ENCODE measurements at places on chromosomes 7 and 10. TPM values are rescaled to one million over a fixed set of nuclear protein-coding genes. Genes with fewer than 3 reads are reported as not detected.

- DNase-seq: no peak
Observed at GRCh38 chr7:52720856-52721255, 314.6 kb upstream of the POM121L12 start.

The ZNF655 gene
- 21.2 TPM for total RNA-seq

DNA sequence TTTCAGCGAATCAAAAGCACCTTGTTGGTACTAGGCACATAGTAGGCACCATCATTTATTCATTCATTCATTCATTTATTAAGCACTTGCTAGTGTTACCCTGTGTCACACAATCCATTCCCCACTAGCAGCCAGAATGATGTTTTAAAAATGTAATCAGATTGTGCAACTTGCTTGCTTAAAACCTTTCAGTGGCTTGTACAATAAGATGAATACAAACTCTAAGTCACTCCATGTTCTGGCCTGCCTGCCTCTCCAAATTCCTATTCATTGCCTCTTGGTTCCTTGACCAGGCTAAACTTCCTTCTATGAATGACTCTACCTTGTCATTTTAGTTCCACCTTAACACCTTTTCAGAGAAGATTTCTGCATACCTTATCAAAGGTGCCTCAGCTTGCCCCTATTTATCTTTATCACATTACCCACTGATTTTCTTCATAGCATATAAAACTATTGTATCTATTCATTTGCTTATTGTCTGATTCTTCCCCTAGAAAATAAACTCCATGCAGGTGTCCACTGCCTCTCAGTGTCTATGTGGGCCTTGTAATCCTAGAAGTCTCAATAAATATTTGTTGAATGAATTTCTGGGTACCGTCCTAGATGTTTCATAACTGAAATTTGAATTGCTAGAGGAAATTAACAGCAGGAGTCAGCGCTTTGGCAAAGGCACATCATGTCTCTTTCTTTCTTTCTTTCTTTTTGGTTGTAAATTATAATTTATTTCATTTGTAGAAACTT lies 169.5 kb downstream of the TMEM26 start:
- no peak for DNase-seq

The PPP1R9A gene
- 37.2 TPM for total RNA-seq

DNA sequence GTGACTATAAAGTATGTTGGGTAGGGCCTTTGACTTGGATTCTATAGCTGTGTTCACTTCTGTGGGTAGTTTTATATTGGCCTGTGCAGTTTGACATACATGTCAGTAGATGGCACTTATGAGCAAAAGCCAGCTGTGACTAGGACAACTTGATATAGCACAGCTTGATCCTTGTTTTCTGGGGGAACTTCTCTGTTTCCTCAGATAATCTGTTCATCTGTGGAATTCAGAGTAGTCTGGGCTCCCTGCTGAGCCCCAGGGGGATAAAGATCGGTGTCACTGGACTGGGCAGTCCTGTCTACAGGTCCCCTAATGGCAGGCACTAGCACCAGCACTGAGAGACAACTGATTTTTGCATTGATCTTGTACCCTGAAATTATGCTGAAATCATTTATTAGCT lies 25.4 kb downstream of the CYP2C9 start:
- peak; percentile 54 for DNase-seq

The NUDCD3 gene
- total RNA-seq: 116 TPM

- DNase-seq: no peak
Observed at GRCh38 chr10:23988006-23988405, 220.9 kb upstream of the KIAA1217 start.

- no peak for DNase-seq
Observed at GRCh38 chr10:96565774-96566173, 21.0 kb downstream of the TM9SF3 start.

The LRRC17 gene
- 0.39 TPM for total RNA-seq

The FGFR2 gene
- 286 TPM for total RNA-seq
